ENCODE measurements at places on chromosomes 2 and 18. TPM values are rescaled to one million over a fixed set of nuclear protein-coding genes. Genes with fewer than 3 reads are reported as not detected.
A peak's percentile ranks its signal among the peaks of the same experiment; 100 is the strongest.

DNA sequence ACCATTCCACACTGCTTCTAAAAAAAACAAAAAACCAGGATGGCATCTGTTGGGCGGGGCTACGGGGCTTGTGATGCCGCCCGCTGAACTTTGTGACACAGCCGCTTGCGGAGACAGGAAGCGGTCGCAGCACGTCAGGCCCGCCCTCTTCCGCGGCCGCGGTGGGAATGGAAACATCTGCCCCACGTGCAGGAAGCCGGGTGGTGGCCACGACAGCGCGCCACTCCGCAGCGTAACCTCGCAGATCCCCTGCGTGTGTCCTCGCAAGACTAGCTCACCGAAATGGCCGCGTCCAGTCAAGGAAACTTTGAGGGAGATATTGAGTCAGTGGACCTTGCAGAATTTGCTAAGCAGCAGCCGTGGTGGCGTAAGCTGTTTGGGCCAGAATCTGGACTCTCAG, 168.5 kb downstream of the SUCLG1 start:
- DNase-seq: no peak

DNA sequence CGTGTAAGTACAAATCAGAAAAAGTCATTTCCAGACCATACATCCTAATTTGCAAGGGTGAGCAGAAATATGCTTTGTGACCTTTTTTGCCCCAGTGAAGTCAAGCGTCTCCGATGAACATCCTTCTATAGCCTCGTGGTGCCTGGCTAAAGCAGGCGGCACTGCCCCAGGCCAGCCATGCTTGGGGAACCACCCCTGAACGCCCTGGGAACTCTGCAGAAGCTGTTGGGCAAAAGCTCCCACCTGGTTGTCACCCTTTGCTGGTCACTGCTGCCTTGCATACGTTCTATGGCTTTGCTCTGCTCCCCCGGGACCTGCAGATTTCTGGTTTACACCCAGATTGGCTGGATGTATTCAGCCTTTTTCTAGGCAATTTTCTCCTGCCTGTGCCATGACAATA, 256.4 kb downstream of the SS18 start:
- DNase-seq: no peak

- no peak for DNase-seq
Observed at GRCh38 chr2:59658906-59659635, 894.4 kb downstream of the BCL11A start.

DNA sequence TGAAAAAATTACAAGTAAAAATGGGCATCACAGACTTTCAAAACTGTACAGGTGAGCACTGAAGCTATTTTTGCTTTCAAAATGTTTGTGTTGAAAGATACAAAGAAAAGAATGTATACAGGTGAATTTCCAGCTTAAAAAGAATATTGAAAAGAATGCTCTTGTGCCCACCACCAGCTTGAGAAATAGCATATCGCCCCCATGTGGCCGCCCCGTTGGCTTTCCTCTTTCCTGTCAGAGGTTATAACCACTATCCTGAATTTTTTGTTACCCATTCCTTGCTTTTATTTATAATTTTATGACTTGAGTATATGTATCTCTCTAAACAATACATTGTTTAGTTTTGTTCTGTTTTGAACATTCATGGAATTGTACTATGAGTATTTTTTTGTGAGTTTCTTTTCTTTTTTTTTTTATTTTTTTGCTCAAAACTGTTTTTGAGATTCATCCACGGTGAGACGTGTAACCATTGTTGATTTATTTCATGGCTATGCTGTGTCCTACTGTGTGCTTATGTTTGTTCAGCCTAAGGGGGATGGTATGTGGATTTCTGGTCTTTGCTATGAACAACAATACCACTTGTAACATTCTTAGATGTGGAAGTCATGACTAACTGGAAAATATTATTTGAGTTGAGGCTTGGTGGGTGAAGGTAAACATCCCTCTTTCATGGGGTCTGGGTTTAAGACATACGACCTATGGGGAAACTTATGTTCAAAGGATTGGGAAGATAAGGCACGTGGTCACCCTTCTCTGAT, 11.6 kb downstream of the TRPM8 start:
- DNase-seq: peak; percentile 35

GRCh38 chr2:112577756-112578155, 6.7 kb upstream of the CHCHD5 start:
- DNase-seq: no peak

DNA sequence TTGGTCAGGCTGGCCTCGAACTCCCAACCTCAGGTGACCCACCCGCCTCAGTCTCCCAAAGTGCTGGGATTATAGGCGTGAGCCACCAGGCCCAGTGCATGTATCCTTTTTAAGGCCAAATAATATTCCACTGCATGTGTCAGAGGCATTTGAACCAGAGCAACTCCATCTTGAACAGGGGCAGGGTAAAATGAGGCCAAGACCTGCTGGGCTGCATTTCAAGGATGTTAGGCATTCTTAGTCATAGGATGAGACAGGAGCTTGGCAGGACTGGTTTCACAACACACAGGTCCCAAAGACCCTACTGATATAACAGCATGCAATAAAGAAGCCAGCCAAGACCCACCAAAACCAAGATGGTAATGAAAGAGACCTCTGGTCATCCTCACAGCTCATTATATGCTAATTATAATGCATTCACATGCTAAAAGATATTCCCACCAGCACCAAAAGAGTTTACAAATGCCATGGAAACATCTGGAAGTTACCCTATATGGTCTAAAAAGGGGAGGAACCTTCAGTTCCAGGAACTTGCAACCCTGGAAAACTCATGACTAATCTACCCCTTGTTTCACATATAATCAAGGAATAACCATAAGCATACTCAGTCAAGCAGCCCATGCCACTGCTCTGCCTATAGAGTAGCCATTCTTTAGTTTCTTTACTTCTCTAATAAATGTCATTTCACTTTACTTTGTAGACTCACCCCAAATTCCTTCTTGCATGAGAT, 204.6 kb downstream of the RAB3GAP1 start:
- peak; percentile 49 for DNase-seq

DNA sequence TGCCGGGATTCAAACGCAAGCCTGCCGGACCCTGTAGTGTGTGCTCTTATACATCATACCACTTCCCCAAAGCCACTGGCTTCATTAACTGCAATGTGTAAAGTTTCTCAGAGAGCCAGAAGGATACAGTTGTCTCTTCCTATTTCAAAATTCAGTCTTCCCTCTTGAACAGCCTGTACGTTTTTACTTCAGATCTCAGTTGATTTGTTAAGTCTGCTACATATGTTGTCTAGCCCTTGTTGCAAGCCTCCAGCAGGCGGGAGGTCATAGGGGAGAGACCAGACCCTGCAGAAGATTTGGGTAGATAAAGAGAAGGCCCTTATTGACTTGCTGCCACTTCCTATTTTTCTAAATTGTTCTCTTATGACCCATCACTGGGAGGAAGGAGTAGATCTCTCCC, 56.2 kb downstream of the ARHGEF33 start:
- DNase-seq: no peak

- DNase-seq: no peak
Observed at GRCh38 chr18:31656754-31657153, 27.6 kb downstream of the B4GALT6 start.

DNA sequence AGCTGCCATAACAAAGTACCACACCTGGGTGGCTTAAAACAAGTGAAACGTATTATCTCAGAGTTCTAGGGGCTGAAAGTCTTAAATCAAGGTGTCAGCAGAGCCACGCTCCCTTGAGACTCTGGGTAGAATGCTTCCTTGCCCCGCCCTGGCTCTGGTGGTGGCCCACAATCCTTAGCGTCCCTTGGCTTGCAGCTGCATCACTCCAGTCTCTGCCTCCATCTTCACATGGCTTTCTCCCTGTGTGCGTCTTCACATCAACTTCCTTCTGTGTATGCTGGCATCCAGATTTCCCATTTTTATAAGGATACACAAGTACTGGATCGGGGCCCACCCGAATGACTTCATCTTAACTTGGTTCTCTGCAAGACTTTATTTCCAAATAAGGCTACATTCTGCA, 62.5 kb downstream of the MRO start:
- DNase-seq: no peak

- no peak for DNase-seq
Observed at GRCh38 chr18:55879331-55879730, 291.3 kb upstream of the TCF4 start.

DNA sequence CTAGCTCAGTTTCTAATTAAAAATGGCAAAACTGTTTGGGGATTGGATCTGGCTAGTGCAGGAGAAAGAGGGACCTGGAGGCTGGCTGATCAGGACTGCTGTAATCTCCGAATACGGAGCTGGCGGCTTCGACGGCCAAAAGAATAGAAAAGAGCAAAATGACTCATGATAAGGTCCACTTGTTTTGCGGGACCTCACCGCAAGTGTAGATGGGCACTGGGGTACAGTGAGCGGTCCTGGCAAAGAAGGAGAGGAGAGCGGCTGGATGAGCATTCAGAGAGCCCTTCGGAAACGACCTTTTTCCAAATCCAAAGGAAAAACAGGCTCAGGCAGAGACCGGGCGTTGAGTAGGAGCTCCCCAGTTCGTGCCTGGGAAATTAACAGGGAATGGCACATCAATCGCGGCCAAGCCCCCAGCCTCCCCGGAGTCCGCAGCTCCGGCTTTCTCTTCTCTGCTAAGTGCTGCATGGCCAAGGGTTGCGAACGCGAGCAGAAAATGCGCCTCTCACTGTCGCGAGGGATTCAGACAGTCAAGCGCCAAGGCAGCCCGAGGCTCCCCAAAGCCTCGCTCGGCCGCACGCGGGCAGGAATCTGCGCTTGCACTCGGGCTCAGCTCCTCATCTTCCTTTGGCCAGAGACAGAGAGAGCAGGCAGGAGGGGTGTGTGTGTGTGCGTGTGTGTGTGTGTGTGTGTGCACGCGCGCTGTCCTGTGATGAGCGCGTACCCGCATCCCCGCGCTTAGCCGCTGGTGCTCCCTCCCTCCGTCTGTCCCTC, 1.8 kb downstream of the DCC start:
- no peak for DNase-seq

DNA sequence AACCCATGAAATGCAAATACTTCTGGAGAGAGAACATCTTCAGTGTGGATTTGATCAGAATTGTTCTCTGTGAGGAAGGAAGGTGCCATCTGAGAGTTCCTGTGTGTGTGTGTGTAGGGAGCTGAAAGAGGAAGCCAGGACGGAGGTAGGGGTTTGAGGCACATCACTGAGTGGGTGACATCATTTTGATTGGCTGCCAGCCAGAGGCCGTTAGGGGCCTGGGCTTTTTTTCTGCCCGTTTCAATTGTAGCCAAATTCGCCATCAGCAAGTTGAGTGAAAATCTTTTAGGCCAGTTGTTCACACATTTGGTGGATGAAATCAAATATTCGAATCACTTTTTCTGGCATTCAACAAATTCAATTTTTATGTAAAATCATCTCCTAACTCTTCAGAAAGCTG, 48.9 kb downstream of the TSN start:
- DNase-seq: peak; percentile 45

- DNase-seq: peak; percentile 84
Observed at GRCh38 chr2:74834792-74835755, 1.1 kb downstream of the HK2 start.

- no peak for DNase-seq
Observed at GRCh38 chr2:99756059-99756458, 266.2 kb upstream of the REV1 start.

- peak; percentile 40 for DNase-seq
Observed at GRCh38 chr2:127614731-127615130, 31.2 kb upstream of the GPR17 start.

- DNase-seq: no peak
Observed at GRCh38 chr18:74457725-74458421, 765 bp upstream of the DIPK1C start.

DNA sequence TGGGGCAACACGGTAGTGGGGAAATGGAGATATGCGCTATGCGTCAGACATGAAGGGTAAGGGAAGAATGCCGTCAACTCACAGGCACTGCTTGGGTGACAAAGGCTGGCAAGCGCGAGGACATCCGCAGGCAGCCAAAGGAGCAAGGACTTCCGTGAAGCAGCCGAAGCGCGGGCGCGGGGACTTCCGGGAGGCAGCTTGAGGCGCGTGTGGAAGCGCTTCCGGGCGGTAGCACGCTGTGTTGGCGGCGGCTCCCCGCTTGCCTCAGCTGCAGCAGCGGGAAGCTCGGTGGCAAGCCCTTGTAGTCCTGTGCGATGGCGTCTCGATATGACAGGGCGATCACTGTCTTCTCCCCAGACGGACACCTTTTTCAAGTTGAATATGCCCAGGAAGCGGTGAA, at the start of gene PSMA8:
PSMA8 (plus strand) TSS at position 218 of the 400 bp plus-strand sequence; CDS start at position 315, 97 bp downstream.
- DNase-seq: no peak

GRCh38 chr2:5713101-5713500, 20.9 kb downstream of the SOX11 start:
- no peak for DNase-seq

DNA sequence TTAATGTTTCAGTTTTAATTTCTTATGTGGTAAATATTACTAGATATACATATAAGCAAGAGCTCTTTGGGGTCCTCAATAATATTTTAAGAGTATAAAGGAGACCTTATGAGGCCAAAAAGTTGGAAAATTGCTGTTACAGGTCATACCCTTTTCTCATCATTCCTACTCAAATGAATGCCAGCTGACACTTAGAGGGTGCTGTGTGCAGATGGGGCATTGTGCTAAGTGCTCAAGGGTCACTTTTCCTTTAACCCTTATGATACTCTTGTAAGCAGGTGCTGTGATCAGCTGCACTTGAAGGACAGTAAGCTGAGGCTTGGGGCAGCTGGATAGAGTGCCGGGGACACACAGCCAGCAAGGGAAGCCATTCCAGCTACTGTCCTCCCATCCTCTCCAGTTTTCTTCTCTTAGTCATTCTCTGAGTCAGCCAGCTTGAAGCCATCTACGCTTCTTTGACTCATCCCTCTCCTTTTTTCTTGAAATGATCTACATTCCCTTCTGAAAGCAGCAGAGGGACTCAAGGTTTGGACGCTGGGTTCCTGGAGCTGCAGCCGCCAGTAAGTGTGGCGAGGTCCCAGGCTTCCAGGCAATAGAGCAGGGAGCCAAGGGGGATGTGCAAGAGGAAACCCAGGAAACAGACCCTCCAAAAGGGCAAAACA, 42.0 kb upstream of the CREB1 start:
- DNase-seq: peak; percentile 82

GRCh38 chr2:124908411-124908810, 883.3 kb downstream of the CNTNAP5 start:
- no peak for DNase-seq

DNA sequence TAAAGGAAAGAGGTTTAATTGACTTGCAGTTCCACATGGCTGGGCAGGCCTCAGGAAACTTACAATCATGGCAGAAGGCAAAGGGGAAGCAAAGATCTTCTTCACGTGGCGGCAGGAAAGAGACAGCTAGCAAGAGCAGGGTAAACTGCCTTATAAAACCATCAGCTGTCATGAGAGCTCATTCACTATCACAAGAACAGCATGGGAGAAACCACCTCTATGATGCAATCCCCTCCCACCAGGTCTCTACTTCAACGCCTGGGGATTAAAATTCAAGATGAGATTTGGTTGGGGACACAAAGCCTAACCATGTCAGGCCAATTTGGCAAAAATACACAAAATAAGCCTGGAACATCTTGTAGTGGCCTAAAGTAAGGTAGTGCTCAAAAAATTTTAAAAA, 152.6 kb downstream of the COL6A3 start:
- no peak for DNase-seq

- DNase-seq: no peak
Observed at GRCh38 chr2:122805346-122805745, 1049.9 kb downstream of the TSN start.

Gene COLEC11
- total RNA-seq: not detected

Gene TRIM54
- 2.1 TPM for total RNA-seq

Gene PLGLB2
- total RNA-seq: 7.0 TPM

Gene ZNF804A
- 3.6 TPM for total RNA-seq

Gene ZAP70
- not detected for total RNA-seq

Gene RAB6C
- not detected for total RNA-seq

Gene COBLL1
- total RNA-seq: 0.89 TPM

Gene SIX3
- total RNA-seq: not detected

Gene TUBB8B
- not detected for total RNA-seq

Gene KCNG2
- total RNA-seq: not detected

Data from MG63 (cell line).